ENCODE measurements at places on chromosomes 7 and 10.

DNA sequence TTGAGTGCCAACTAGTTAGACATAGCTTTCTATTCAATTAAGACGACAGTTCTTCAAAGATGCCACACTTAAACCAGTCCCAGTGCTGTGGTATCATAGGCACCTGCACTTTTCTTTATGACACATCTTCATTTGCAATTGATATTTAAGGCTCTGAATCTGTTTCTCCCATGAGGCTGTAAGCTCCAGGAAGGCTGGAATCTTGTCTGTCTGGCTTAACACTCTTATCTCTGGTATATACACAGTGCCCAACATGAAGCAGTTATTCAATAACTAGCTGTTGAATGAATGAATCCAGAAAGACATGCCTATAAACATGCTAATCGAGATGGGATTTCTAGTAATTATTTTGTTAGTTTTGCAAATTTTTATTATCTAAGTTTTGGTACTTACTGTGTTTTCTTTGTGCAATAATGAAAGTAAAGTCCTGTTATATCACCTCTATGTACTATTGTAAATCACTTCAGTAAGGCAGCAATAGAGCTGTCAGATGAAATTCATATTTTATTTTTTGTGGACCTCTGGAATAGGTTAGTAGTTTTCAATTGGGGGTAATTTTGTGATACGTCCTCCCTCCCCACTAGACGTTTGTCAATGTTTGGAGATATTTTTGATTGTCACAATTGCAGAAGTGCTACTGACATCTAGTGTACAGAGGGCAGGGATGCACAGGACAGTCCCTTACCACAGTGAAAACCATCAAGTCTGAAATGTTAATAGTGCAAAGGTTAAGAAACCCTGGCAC is 51.3 kb upstream of the STEAP4 start:
- no peak for DNase-seq

DNA sequence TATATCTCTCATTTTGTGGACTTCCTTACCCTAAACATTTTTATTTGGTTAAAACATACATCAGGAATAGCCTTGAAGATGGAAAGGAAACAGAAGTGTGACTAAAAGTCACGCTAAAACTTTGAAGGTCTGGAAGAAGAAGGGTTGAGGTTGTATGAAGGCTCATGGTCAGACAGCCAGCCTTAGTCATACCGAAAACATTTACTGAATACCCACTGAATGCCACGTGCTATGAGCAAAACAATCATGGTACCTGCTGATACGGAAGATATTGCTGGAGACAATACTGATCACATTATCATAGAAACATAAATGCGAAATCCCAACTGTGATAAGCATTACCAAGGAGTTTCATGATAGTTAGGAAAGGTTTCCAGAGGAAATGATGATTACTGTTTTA is 64.0 kb downstream of the PDZD8 start:
- no peak for DNase-seq

- no peak for DNase-seq
These were observed 51.2 kb downstream of the PDE1C start for GRCh38 chr7:32018845-32019578.

- DNase-seq = no peak
These were observed 176.6 kb downstream of the BMPER start for GRCh38 chr7:34081935-34082334.

- no peak for DNase-seq
These were observed 252.2 kb upstream of the PLXNA4 start for GRCh38 chr7:132828502-132828901.

DNA sequence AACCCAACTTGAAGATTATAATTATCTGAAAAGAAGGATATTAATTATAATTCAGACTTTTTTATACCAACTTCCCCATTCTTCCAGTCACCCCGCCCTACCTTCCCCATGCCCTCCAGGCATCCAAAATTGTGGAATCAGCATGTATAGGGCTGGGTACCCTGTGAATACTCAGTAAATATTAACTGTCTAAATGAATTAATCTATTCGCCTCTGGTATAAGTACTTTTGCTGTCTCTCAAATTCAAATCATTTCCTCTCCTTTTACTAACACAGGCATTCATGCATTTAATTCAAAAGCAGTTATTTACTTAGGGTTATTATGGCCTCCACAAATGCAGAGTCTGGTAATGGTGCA is 26.5 kb upstream of the GOT1 start:
- DNase-seq = no peak

DNA sequence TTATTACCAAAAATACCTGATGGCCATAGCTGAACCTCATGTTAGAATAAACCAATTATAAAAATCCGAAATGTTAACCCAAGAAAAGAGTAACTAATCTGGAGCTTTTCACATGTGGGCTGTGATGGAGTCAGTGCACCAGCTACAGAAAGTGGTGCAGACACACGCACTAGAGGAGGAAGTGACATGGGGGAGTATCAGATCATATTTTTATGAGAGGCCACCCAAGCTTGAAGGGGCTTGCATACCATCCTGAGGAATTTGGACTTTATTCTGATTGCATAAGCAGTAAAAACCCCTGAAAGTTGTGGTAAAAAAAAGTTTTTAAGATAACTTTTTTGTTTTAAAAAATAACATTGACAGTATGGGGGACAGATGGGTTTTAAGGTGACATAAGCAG is 1148.5 kb upstream of the CELF2 start:
- DNase-seq = no peak

GRCh38 chr10:102467318-102467717 is 16.0 kb upstream of the C10orf95 start:
- no peak for DNase-seq

GRCh38 chr7:151251689-151252560 is 3.4 kb upstream of the SMARCD3 start:
- peak; percentile 75 for DNase-seq

- DNase-seq = no peak
These were observed 293.8 kb upstream of the SEMA3D start for GRCh38 chr7:85480666-85481065.

- no peak for DNase-seq
These were observed 40.8 kb downstream of the PAPOLB start for GRCh38 chr7:4820967-4821471.

- DNase-seq = no peak
These were observed 193.9 kb upstream of the BMPER start for GRCh38 chr7:33711231-33712019.

DNA sequence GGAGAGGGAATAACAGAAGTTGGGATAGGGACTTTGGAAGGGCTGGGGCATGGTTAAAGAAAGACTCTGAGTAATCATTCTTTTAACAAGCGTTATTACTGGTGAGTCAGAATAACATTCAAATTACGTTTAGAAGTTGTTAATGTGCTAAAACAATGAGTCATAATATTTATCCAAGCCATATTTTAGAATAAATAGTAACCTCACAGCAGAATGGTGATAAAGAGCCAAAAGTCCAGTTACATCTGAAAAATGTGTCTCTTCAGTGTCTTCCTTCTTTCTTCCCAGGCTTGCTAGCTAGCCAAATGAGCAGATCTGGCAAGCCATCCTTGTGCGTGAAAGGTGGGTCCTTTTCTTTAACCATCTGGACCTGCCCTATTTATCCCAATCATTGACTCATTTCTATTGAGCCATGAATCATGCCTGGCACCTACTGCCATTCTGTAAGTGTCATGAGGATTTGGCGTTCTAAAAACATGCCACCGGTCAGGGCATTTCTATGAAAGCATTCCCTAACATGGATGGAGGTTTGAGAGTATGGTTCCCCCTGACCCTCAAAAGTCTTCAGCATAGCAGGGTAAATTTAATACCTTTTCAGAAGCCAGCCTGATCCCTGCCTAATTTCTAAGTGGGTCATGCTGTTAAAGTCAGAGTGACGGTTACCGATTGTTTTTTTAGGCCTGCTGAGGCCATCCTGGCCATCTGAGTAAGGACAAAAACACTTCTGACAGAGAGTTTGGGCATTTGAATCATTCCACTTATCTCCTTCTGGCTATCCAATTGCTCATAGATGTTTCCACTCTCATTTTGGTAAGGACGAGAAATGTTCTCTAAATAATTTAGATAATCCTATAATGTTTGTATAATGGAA is 26.9 kb downstream of the MYPN start:
- no peak for DNase-seq

- no peak for DNase-seq
These were observed 98.4 kb downstream of the UBE2H start for GRCh38 chr7:129854401-129854800.

DNA sequence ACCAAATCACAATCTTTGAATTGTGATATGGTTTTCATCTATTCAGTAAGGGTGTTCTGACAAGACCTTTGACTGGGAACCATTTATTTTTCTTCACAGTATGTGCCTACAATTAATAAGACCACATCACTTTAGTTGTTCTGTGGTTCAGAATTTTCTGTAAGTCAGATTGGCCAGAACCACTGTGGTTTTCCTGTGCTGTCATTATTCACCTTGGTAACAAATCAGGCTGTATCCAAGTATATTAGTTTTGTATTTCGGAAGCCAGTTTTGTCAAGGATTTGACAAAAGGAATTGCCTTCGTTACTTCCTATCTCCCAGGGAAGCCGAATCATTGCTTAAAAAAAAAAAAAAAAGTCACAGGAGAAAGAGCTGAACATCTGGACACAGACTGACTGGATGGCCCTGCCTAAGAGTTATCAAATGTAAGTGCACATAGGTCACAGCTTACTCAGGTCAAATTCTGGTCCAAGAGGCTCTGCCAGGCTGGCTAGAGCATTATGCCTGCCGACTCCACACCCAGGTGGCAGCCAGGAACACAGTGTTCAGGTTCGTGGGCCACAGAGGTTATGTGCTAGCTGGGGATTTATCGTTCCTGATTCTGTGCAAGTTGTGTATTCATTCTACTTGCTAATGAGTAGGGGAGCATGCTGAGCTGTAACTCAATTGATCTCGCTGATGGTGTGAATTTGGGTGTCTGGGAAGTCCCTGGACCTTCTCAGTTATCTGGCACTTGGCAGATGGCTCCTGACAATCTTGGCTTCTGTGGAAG is 175.3 kb downstream of the JAZF1 start:
- no peak for DNase-seq

- DNase-seq = no peak
These were observed 725.3 kb upstream of the FZD8 start for GRCh38 chr10:36367362-36367761.

- no peak for DNase-seq
These were observed 494 bp downstream of the VSIR start for GRCh38 chr10:71772832-71773220.

DNA sequence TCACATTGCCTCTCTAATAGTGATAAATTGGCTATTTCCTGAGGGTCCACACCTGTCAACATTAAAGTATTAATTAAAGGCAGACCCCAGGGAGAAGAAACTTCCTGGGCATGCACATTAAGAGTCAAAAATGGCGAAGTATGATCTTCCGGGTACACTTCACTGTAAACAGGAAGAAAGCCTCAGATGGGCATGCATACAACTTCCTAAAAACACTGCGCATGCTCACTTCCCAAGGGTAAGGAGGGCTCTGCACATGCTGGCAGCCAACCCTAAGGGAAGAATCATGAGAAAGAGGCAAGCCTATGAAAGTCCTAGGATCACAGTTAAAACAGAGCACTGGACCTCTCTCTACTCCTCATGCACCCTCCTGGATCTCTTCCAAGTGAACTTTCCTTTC is 80.1 kb upstream of the IMMP2L start:
- no peak for DNase-seq

- peak; percentile 34 for DNase-seq
These were observed 45.0 kb downstream of the TNS3 start for GRCh38 chr7:47536661-47537611.

DNA sequence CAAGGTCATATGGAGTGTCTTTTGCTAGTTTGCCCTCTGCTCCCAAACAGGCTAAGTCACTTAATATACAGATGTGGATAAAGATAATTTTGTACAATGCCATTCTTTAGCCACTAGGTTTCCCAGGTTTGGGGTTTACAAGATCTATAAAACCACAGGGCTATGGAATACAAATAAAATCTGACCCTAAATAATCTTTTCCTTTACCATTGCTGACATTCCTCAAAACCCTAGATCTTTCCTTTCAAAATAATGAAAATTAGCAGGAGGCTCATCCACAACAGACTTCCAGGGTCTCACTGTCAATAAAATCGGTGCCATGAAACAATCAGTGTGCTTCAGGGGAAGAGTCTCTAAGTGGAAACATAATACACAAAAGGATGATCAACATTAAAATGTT is 148.4 kb downstream of the CPEB3 start:
- DNase-seq = no peak

DNA sequence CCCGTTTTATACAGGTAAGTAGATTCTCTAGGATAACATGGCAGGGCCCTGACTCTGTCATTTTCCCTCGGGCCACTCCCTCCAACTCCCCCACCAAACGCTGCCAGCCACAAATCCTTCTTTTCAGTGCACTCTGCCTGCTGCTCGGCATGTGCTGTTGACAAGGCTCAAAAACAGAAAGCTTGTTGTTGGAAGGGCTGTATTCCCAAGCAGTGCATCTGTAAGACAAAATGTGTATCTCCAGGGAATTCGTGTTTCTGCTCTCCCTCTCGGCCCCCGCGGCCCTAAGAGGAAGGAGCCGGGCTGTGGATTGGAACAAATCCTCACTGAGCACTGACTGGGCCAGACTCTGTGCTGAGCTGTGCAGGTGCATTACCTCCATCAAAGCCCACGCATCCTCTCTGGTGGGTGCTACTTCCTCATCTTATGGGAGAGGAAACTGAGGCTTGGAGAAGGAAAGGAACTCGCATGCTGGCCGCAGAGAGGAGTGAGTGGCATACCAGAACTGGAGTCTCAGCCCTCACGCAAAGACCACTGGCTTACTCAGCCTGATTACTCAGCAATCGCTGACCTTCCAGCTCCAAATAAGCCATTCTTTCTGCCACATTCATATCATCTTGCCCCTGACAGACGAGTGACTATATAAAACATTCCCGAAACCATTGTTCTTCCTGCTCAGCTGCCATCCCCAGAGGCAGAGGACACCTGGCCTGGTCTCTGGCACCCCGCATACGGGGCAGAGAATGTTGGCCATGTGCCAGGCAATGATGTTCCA is 33.5 kb upstream of the ENO4 start:
- DNase-seq = no peak

- DNase-seq = no peak
These were observed 446.0 kb upstream of the PODXL start for GRCh38 chr7:132002343-132002968.

DNA sequence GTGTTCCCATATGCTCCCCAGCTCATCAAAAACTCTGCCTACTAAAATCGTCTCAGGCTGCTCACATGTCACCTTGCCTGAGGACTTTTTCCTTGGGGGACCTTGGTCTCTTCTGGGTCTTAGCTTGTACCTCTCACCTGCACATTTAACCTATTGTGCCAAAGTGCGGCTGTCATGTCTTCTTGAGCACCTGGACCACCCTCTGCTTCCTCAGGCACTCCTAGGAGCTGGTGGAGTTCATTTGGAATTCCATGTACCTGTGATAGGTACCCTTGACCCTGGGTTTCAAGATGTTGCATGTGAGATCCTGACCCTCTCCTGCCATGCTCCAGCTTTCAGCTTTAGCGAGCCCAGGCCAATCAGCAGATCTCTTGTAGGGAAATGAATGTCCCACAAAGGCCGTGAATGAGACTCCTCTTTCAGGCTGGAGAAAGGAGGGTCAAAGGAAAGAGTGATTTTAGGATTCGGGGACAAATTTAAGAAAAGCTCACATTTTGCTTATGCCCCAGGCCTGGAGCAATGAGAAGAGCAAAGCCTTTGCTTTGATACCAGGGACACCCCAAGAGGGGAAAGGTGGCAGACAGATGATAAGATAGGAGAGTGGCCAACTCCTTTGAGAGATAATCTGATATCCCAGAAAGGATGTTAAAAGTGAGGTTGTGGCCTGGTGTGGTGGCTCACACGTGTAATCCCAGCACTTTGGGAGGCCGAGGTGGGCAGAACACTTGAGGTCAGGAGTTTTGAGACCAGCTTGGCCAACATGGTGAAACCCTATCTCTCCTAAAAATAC is 10.6 kb upstream of the DNAJB12 start:
- no peak for DNase-seq

GRCh38 chr7:141568227-141568626 is 17.0 kb downstream of the AGK start:
- DNase-seq = peak; percentile 4
